ENCODE measurements at places on chromosomes 13 and 19. TPM values are rescaled to one million over a fixed set of nuclear protein-coding genes. Genes with fewer than 3 reads are reported as not detected.

- H3K4me3 ChIP-seq, result no peak overlapping the region
- no peaks in the 10 kb centered on the region for H3K27me3 ChIP-seq
- peak overlapping the region; percentile 65 for H3K27ac ChIP-seq
- peak; percentile 74 for DNase-seq
Measured at GRCh38 chr13:112693831-112694497, 4.1 kb downstream of the ATP11A start.

DNA sequence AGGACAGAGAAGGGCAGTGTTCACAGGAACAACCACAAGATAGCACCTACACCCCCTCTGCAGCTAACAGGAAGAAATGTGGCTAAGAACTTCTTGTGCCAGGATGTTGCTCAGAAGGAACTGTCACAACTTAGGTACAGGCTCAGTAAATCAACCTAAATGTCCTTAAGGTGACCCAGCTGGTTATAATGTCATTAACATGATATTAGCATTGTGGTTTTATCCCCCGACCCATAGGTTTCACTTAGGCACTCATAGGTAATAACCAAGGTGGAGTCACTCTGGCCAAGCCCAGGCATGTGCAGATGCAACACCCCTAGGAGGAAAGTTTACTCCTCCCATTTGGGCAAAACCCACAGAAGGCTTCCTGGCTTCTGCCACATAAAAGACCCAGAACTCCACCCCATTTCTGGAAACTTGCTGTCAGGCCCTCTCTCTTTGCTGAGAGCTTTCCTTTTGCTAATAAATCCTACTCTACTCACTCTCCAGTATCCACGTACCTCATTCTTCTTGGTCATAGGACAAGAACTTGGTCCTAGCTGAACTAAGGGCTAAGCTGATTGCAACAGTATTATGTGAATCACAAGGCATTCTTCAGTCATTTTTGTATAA is 951.3 kb downstream of the SLITRK5 start:
- no peak overlapping the region for H3K4me3 ChIP-seq
- no peaks in the 10 kb centered on the region for H3K36me3 ChIP-seq
- no peak overlapping the region for H3K27ac ChIP-seq
- no peak for DNase-seq
- no peaks in the 10 kb centered on the region for H3K4me1 ChIP-seq

GRCh38 chr19:31938675-31939074 is 406.7 kb upstream of the ZNF507 start:
- no peaks in the 10 kb centered on the region for H3K4me1 ChIP-seq
- no peak overlapping the region for H3K27ac ChIP-seq
- no peaks in the 10 kb centered on the region for H3K27me3 ChIP-seq
- H3K4me3 ChIP-seq, result no peak overlapping the region

DNA sequence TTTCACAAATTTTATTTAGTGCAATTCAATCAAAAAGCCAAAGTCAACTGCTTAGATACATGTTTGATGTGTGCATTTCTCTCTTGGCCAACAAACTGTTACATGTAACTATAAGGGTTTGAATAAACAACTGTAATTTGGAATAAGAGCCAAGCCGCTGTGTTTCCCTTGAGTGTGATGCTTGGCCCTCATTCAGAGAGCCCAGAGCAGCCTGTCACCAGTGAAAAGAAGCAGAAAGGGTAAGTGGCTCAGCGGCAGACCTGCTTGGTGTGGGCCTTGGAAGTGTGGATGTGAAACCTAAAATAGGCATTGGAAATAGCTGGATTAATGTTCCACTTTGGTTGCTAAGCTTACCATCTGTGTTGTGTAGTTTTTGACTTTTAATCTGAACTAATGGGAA is 924.6 kb downstream of the OLFM4 start:
- H3K4me3 ChIP-seq, result no peak overlapping the region
- DNase-seq, result no peak
- H3K36me3 ChIP-seq, result no peaks in the 10 kb centered on the region
- no peaks in the 10 kb centered on the region for H3K27me3 ChIP-seq

GRCh38 chr19:49106648-49107135 is 7.5 kb upstream of the LIN7B start:
- H3K27me3 ChIP-seq, result no peaks in the 10 kb centered on the region
- H3K4me3 ChIP-seq, result no peak overlapping the region
- no peaks in the 10 kb centered on the region for H3K4me1 ChIP-seq

DNA sequence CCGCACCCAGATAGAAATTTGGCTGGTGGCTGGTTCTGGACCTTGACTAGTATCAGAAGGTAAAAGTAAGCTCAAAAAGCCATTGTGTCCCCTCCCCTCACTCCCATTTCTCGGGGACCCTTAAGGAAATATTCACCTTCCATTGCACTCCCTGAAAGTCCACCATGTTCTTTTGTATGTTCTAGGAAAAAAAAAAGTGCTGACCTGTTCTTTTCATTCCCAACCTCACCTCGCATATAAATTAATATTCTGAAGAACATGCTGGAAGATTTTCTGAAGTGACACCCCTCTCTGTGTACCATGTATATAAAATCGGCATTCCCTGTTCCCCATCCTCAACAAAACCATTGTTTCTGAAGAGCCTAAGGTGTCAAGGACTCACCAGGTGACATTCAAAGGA is 43.2 kb downstream of the ZNF557 start:
- no peak for DNase-seq
- no peaks in the 10 kb centered on the region for H3K27me3 ChIP-seq
- H3K4me3 ChIP-seq, result no peak overlapping the region
- peaks cover 13% of the 10 kb centered on the region for H3K36me3 ChIP-seq

DNA sequence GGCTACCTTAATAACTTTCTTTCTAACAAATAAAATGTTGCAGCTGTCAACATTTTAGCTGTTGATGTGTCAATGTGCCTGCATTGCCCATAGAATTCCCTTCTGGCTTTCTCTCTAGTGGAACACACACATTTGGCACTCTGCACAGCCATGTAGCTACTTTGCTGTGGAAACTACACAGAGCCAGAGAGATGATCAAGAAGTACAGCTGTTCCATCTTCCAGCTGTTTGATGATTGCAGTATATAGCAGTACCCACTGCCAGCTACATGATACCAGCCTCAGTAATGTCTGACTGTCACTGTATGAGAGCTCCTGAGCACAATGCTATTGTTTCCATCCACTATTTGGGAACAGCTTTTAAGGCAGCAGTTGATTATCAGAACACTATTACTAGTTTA is 843.0 kb downstream of the PCDH17 start:
- H3K27ac ChIP-seq, result no peak overlapping the region
- H3K4me1 ChIP-seq, result no peaks in the 10 kb centered on the region
- no peak for DNase-seq

GRCh38 chr13:67821606-67822005 is 591.5 kb upstream of the PCDH9 start:
- no peaks in the 10 kb centered on the region for H3K27me3 ChIP-seq
- H3K27ac ChIP-seq, result no peak overlapping the region
- no peaks in the 10 kb centered on the region for H3K36me3 ChIP-seq
- H3K4me1 ChIP-seq, result no peaks in the 10 kb centered on the region
- no peak for DNase-seq
- H3K4me3 ChIP-seq, result no peak overlapping the region

GRCh38 chr19:18112989-18113478 is 15.5 kb downstream of the MAST3 start:
- H3K27me3 ChIP-seq, result no peaks in the 10 kb centered on the region
- no peak overlapping the region for H3K4me3 ChIP-seq
- H3K4me1 ChIP-seq, result peaks cover 72% of the 10 kb centered on the region
- peak overlapping the region; percentile 30 for H3K27ac ChIP-seq
- peaks cover 28% of the 10 kb centered on the region for H3K36me3 ChIP-seq
- peak; percentile 75 for DNase-seq

DNA sequence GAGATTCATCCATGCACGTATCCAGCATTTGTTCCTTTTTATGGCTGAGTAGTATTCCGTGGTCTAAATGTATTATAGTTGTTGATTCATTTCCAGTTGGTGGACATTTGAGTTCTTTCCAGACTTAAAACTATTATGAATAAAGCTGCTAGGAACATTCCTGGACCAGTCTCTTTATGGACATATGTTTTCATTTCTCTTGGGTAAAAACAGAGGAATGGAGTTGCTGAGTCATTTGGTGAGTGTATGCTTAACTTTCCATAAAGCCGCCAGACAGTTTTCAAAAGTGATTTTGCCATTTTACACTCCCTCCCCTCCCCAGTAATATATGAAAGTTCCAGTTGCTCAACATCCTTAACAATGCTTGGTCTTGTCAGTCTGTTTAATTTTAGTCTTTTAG is 116.4 kb downstream of the TSHZ3 start:
- no peaks in the 10 kb centered on the region for H3K4me1 ChIP-seq

DNA sequence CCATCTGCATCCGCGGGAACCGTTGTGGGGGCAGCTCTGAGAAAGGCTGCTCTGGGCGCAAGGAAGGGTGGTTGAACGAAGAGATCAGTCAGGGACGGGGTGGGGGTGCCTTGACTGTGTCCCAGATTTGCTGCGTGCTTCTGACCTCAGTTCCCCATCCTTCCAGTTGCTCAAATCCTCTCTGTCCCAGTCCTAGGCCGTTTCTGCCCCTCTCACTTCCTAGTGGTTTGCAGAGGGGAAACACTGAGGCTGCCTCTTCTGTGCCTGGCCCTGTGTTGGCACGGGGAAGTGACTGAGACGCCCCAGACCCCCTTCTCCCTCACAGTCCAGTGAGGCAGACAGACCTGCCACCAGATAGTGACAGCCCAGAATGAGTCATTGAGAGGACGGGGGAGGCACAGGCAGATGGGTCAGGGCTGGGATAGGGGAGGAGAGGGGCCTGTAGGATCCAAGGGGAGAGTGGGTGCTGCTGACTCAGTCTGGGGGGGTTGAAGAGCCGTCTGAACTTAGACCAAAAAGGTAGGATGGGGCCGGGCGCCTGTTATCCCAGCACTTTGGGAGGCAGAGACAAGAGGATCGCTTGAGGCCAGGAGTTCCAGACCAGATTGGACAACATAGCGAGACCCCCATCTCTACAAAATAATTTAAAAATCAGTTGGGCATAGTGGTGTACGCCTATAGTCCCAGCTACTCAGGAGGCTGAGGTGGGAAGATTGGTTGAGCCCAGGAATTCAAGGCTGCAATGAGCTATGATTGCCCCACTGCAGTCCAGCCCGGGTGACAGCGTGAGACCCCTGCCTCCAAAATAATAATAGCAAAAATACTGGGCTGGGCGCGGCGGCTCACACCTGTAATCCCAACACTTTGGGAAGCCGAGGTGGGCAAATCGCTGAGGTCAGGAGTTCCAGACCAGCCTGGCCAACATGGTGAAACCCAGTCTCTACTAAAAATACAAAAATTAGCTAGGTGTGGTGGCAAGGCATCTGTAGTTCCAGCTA is 26.5 kb downstream of the NUMBL start:
- no peaks in the 10 kb centered on the region for H3K27me3 ChIP-seq
- DNase-seq, result peak; percentile 32
- H3K36me3 ChIP-seq, result no peaks in the 10 kb centered on the region
- H3K27ac ChIP-seq, result no peak overlapping the region
- H3K4me3 ChIP-seq, result no peak overlapping the region

GRCh38 chr19:49555600-49556411 is 24.6 kb downstream of the NOSIP start:
- H3K4me3 ChIP-seq, result no peak overlapping the region
- DNase-seq, result peak; percentile 33
- H3K4me1 ChIP-seq, result peaks cover 28% of the 10 kb centered on the region
- H3K36me3 ChIP-seq, result peaks cover 67% of the 10 kb centered on the region
- no peaks in the 10 kb centered on the region for H3K27me3 ChIP-seq

DNA sequence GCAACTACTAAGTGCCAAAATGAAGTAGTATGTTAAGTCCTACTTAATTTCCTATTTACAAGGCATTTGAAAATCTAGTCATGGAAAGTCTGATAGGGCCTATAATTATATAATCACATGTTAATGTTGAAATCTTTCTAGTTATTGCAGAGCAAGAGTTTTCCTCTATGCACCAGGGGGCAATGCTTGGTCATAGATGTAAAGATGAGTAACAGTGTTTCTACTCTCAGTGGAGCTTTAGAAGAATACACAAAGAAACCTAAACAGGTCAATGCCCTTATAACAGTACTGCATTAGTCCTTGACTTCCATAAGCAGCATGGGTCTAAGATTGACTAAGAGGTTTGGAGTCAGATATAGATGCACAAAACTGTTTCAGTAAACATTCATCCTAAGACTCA is 218.7 kb downstream of the KCTD12 start:
- H3K27me3 ChIP-seq, result no peaks in the 10 kb centered on the region
- no peak overlapping the region for H3K4me3 ChIP-seq
- H3K36me3 ChIP-seq, result no peaks in the 10 kb centered on the region
- DNase-seq, result peak; percentile 41
- H3K4me1 ChIP-seq, result peaks cover 20% of the 10 kb centered on the region
- no peak overlapping the region for H3K27ac ChIP-seq

DNA sequence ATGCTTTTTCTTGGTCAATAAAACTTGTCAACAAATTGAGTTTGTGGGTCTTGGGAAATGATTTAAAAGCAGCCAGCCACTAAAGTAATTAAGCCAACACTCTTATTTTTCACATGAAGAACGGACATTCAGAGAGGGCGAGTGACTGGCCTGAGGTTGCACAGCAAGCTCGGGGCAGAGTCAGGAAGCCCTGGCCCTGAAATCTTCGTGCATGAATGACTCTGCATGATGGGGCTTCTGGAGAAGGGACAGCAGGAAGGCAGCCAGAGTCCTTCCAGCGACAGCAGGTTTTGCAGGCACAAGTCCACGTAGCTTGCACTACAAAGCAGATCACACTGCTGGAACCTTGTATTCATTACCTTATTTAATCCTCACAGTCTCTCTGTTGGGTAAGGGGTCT is 232.5 kb downstream of the ZNF536 start:
- H3K4me3 ChIP-seq, result no peak overlapping the region
- H3K4me1 ChIP-seq, result no peaks in the 10 kb centered on the region
- H3K36me3 ChIP-seq, result no peaks in the 10 kb centered on the region

DNA sequence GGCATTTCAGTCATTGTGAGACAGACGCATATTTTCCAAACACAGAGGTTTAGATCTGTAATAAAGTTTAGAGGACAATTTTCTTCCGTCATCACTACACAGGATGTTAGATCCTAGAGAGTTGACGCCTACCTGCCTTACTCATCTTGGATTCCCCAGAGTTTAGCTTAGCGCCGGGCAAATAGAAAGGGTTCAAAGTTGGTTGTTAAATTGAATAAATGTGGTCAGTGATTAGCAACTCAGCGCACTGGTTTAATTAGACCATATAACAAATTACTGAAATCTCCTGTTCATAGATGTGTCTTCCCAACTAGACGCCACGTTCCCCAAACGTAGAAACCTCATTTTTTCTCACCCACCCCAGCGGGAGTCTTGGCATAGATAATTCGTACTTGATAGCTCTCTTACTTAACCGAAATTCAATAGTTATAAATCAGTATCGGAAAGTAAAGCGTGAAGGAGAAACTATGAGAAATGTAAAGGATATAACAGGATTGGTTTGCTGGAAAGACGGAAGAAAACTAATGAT is 726 bp upstream of the UFM1 start:
- peaks cover 14% of the 10 kb centered on the region for H3K36me3 ChIP-seq
- H3K27ac ChIP-seq, result peak overlapping the region; percentile 96
- H3K27me3 ChIP-seq, result no peaks in the 10 kb centered on the region
- DNase-seq, result no peak

- no peaks in the 10 kb centered on the region for H3K4me1 ChIP-seq
- no peaks in the 10 kb centered on the region for H3K36me3 ChIP-seq
- H3K27ac ChIP-seq, result no peak overlapping the region
- peaks cover 4% of the 10 kb centered on the region for H3K27me3 ChIP-seq
Measured at GRCh38 chr13:95307507-95307906, 6.3 kb upstream of the ABCC4 start.

The LRRC63 gene
- polyA plus RNA-seq, result 0.36 TPM

The DLEU7 gene
- polyA plus RNA-seq, result 0.60 TPM

The APLP1 gene
- not detected for polyA plus RNA-seq

The ZNF793 gene
- 0.08 TPM for polyA plus RNA-seq

The SIGLEC14 gene
- 129 TPM for polyA plus RNA-seq

The C19orf33 gene
- 0.73 TPM for polyA plus RNA-seq

The ELSPBP1 gene
- not detected for polyA plus RNA-seq

The KLK7 gene
- polyA plus RNA-seq, result not detected

The COLGALT1 gene
- polyA plus RNA-seq, result 68.8 TPM

The FGF21 gene
- not detected for polyA plus RNA-seq

The DACH1 gene
- 0.26 TPM for polyA plus RNA-seq

Data from CD14-positive monocyte (primary cell).